ENCODE measurements at places on chromosomes 2 and 18.
A peak's percentile ranks its signal among the peaks of the same experiment; 100 is the strongest.

- DNase-seq, result no peak
Measured at GRCh38 chr2:183530333-183530901, 406.2 kb downstream of the NUP35 start.

GRCh38 chr18:58991167-58991798 lies 126.6 kb downstream of the ZNF532 start:
- DNase-seq, result no peak

GRCh38 chr18:23584019-23584983 lies 2.0 kb downstream of the NPC1 start:
- DNase-seq, result no peak

DNA sequence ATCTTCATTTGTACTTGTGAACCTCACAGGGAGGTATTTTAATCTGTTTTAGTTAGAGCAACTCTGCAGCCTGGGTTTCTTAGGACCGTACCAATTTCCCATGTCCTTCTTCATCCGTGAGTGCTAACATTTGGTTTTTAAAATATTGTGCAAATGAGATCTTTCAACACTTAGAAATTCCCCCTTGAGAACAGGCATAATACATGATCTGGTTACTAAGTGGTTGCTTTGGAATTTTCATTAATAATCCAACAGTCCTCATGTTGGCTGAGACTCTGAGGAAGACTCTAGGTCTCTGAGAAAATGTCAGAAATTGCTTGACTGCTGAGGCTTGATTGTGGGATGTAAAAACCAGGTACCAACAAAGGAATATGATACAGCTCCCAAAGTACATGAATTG lies 125.6 kb upstream of the CDCA7 start:
- DNase-seq, result no peak

GRCh38 chr18:22494771-22495170 lies 77.1 kb upstream of the CTAGE1 start:
- no peak for DNase-seq

GRCh38 chr2:88599527-88599926 lies 27.7 kb downstream of the EIF2AK3 start:
- no peak for DNase-seq

- no peak for DNase-seq
Measured at GRCh38 chr18:46424898-46425297, 232.1 kb downstream of the LOXHD1 start.

DNA sequence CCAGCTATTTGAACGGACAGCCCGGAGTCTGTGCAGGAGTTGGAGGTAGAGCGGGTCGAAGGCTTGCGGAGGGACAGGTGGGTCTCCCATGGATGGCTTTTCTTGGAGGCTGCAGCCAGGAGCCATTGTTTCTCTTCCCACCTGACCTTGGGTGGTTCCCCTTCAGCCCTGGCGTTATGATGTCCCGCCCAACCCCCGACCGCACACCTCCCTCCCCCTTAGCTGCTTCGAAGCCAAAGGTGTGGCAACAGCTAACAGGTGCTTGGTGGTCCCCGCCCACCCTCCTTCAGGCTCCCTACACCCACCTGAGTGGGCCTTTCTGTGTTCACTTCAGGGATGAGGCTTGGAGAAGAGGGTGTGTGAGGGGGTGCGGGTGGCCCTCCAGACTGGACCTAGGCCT lies 62.7 kb downstream of the HPCAL1 start:
- DNase-seq, result no peak

GRCh38 chr2:105573910-105574655 lies 170.6 kb upstream of the NCK2 start:
- no peak for DNase-seq

- peak; percentile 32 for DNase-seq
Measured at GRCh38 chr2:218569661-218570500, 1.2 kb downstream of the CNOT9 start.

DNA sequence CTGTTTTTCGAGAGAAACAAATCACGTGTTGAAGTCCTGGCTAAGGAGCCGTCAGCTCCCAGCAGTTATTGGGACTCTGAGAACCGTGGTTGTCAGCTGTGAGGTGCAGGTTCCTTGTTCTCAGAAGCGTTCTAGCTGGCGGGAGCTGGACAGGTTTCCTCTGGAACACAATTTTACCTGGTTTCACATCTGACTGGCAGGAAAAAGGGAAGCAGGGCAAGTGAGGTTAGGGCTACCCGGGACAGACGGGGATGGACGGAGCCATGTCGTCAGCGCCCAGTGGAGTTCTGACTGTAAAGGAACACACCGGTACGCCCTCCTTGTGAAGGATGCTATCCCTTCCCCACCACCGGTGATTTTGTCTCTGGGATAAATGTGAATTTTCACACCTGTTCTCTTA lies 26.1 kb downstream of the ITGB1BP1 start:
- no peak for DNase-seq

DNA sequence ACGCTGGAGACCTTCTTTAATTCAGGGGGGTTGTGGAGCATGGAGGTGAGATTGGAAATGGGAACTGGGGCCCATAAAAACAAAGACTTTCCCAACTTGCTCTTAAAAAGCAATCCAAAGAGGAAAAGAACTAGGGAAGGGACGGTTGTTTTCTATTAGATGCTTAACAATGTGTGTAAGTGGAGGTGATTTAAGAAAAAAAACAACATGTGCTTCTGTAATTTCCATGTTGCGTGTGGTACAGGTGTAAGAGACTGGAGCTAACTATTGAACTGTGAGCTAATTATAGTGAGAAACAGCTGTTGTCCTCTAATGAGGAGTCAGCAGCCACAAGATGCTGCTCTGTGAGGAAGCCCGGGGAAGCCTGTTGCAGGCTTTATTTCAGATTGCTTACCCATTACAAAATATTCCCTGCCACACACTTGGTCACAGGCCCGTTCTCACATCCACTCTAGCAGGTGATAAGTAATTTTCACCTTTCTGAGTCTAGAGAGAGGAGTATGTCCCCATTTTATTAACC lies 280.6 kb upstream of the PARD3B start:
- no peak for DNase-seq

DNA sequence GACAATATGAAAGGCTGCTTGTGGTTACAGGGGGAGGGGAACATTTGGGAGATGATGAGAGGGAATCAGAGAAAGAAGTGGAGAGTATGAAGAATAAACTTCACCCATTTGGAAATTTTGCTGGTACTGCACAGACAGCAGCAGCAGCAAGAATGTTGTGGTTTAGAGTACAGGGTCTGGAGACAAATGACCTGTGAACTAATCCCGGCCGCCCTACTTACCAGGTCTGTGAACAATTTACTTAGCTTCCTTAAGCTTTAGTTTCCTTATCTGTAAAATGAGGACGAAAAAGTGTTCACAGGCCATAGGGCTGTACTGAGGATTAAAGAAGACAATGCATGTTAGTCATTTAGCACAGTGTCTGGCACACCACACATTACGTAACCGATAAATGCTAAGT lies 685.4 kb upstream of the CELF4 start:
- no peak for DNase-seq

DNA sequence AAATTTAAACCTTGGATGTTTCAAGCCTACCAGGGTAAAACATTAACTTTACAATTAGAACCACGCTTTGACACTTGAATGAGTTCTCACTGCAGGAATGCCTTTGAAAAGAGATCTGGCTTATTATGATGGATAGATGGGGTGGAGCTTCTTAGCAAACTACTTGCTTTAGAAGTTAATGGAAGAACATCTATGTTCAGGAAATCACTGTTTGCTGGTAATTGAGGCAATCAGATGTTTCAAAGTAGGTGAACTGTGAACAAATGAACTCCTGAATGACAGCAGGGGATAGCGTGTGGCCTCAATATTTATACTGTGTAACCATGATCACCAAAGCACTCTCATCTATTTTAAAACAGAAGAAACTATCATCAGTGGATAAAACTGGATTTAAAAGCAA lies 383.6 kb downstream of the PIK3C3 start:
- DNase-seq, result no peak

DNA sequence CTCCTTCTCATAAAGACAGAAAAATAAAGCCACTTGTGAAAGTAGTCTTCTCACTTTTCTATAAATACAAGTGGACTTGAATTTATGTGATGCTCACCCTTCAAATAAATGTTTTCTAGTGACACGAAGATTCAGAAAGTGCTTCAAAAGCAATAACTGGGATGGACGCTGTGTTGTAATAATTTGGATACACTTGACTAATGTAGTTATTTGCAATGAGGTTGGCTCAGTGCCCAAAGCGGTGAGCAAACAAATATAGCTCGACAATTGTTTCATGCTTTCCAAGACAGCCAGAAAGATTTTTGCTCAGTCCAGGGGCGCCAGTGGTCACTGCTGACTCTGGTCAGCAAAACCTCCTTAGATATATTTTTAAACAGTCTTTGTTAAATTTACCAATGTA lies 278.6 kb upstream of the KLHL14 start:
- DNase-seq, result no peak

- no peak for DNase-seq
Measured at GRCh38 chr2:69149631-69150215, 136.7 kb downstream of the ANTXR1 start.

- no peak for DNase-seq
Measured at GRCh38 chr18:51107598-51108305, 77.7 kb downstream of the SMAD4 start.

- no peak for DNase-seq
Measured at GRCh38 chr2:241568726-241569125, 10.2 kb downstream of the BOK start.

- no peak for DNase-seq
Measured at GRCh38 chr2:69141061-69141460, 128.1 kb downstream of the ANTXR1 start.

DNA sequence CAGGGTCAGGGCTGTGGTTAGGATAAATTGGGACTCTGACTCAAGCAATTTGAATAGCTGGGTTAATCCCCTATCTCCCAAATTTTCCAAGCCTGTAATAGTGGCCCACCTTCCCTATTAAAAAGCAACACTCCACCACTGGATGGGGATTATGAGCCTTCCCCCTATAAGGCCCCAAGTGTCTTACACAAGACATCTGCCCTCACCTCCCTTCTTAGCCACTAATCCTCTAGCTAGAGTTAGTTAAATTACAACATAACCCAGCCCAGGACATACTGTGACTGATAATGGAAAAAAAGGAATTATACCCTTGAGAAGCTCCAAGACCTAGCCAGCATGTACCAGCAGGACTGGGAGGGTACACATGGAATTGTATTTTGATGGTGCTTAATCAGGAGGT lies 190.4 kb downstream of the NRP2 start:
- no peak for DNase-seq

DNA sequence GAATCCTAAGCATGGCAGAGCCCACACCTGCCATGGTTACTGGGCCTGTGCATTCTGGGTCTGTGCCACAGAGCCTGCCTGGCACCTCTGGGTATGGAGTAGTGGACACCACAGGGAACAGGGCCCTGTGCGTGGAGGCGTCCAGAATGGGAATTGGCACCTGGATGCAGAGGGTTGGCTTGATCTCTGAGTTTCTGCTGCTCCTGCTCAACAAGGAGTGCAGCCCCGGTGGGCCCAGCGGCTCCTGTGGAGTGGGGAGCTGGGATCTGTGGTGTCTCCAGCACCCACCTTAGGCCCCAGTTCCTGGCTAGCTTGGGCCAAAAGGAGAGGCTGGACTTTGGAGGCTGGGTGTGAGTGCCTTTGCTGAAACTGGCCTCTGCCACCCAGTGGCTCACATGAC lies 7.9 kb upstream of the ANKRD62 start:
- no peak for DNase-seq
